ENCODE measurements at places on chromosomes 4 and X.

GRCh38 chr4:94536649-94537469, 85.1 kb downstream of the PDLIM5 start:
- DNase-seq: no peak

GRCh38 chrX:74372272-74372671, 49.0 kb upstream of the SLC16A2 start:
- no peak for DNase-seq

- DNase-seq: no peak
Measured at GRCh38 chr4:14529653-14530052, 472.6 kb upstream of the CPEB2 start.

- DNase-seq: no peak
Measured at GRCh38 chr4:84568496-84568895, 14.4 kb upstream of the CDS1 start.

- no peak for DNase-seq
Measured at GRCh38 chr4:165343353-165344191, 16.1 kb downstream of the MSMO1 start.

DNA sequence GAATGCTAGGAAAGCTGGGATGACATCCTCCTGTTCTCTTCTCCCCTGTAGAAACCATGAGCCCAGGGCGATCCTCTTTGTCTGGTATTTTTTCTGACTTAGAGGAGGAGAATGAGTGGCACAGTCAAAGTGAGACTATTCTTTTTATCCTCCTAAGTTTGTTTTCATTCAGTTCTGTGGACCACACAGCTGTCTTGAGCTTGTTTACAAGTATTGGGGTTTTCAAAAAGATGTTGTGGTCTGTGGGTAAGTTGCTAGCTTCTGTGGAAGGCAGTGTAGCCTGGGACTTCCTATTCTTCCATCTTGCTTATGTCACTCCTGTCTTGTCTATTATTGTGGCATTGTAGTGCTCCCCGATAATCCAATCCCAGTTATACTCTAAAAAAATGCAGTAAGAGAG, 223.0 kb downstream of the PAPSS1 start:
- no peak for DNase-seq

GRCh38 chr4:88242144-88242543, 42.2 kb downstream of the PPM1K start:
- no peak for DNase-seq

GRCh38 chr4:136873555-136873954, 658.7 kb downstream of the PCDH18 start:
- DNase-seq: no peak

DNA sequence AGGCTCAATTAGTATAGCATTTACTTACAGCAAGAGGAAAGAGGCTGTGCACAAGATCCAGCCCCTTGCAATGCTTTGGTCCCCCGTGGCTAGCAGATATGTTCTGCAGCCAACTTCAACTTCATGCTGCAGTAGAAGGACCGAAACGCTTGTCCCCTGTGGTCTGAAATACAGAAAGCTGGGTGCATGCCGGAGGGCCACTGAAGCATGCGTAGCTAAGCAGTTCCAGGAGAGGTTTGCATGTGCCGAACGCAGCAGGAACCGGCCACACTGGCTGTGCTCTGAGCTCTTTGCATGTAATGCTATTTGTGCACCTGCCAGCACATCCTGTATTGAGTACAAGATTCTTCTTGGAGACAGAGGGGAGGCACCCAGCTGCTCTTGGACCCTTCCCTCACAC, 35.8 kb upstream of the SHISA3 start:
- no peak for DNase-seq

- DNase-seq: no peak
Measured at GRCh38 chr4:172819353-172819752, 349.3 kb upstream of the GALNT7 start.

All from nephron progenitor cell (in vitro differentiated cells).